Dermis blood vessel endothelial cell (primary cell): ENCODE measurements at places on chromosomes 2 and 18.

DNA sequence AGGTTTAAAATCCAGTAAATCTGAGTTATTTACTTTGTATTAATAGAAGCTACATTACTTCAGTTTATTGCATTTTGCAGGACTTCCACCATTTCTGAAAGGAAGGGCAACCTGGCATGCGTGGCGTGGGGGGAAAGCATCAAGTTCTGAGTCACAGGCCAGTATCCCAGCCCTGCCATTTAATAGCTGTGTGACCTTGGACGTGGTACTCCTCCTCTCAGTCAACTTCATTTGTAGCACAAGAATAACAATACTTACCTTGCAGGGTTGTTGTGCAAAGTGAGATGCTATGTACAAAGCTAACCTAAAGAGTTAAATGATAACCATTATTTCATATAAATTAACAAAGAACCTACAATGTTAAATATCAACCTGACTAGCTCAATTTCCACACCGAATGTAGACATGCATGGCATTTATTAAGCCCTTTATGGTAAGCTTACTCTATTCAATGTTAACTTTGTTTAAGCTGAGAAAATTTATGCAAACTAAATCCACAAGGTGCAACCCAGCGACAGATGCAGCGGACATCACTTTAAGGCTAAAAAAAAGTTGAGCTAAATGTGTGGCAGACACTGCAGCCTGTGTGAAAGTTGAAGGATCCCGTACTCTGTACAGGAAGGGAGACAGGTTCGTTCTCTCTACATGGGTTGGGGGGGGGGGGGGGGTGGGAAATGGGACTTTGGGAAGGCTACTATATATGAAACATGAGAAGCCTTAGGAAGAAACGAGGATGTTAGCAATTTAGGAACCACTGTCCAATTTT, 17.2 kb upstream of the STPG4 start:
- DNase-seq = peak; percentile 56

GRCh38 chr18:39191931-39192330, 1626.3 kb upstream of the CELF4 start:
- DNase-seq = no peak

DNA sequence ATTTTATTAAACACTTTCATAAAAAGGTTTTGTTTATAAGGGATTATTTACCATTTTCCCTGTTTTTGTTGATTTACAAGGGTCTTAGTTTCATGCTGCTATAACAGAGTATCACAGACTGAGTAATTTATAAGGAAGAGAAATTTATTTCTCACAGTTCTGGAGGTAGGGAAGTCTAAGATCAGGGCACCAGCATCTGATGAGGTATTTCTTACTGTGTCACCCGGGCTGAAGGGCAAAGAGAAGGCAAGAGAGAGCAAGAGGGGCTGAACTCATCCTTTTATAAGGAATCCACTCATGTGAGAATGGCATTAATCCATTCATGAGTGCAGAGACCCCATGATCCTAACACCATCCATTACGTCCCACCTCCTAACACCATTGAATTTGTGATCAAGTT, 160.0 kb upstream of the SLC39A10 start:
- DNase-seq = no peak

GRCh38 chr2:55112229-55113031, 62.2 kb upstream of the RTN4 start:
- DNase-seq = peak; percentile 79
